NCI-H1417 (cell line): ENCODE measurements at places on chromosomes 11 and 22.

GRCh38 chr11:18390088-18390487, 4.3 kb upstream of the LDHA start:
- no peak for DNase-seq

GRCh38 chr11:28296426-28296825, 188.2 kb downstream of the METTL15 start:
- DNase-seq: no peak

DNA sequence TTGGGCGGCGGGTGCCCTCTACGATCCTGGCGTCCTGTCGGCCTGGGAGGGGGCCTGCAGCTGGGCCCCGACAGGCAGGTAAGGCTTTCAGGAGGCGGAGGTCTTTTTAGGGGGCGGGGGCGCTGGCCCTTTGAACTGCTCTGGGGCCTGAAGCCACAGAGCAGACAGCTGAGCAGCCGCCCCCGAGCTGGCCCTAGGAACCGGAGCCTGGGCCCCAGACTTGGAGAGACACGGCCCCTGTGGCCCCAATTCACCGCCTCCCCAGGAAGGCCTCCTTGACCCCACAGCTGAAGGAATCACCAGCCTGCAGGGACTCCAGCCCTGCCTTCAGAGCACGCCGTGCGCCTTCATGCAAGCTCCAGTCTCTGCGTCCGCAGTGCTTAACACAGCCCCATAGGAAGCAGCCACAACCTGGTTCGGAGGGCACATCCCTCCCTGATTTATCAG, 618 bp upstream of the CERK start:
- no peak for DNase-seq

DNA sequence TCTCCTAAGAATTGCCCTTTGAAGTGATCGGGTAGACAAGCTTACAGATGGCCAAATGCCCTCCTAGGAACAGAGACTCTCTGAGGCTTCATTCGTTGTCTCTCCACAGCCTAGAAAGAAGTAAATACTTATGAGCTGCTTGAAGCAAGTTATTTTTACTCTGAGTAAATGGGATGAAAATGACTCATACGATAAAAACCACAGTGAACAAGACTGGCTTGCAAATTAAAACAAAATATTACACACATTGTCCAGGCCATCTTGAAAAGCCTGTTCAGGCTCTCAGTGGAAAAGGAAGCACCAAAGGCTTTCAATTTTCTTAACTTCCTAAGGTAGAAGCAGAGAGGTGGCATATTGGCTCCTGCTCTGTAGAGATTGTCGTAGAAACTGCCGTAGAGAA, 294.2 kb downstream of the NELL1 start:
- DNase-seq: no peak

DNA sequence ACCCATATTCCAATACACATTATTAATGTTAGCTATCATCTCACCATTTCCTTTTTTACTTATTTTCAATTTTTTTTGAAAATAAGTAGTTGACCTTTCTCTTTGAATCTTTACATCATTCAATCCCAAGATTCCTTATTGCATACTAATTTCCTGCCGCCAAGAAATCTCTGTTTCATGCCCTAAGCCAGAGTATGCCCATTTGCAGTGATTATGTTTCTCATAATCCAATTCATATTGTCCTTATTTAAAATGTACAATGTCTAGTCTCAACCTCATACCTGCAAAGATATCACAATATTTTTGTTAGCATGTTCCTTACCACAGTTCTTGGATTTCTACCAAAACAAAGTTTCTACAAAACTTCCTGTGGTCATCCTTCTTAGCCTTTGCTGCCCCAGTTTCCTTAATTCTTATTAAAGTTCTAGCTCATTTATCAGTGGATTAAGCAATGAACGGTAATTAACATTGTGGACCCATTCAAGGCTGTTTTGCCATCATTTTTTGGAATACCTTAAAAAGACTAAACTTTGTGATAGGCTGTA, 75.3 kb downstream of the CD44 start:
- no peak for DNase-seq

- no peak for DNase-seq
These were observed 11.1 kb upstream of the LRRC10B start for GRCh38 chr11:61497473-61497872.

GRCh38 chr11:96267496-96268032, 75.4 kb downstream of the MAML2 start:
- DNase-seq: no peak

- DNase-seq: no peak
These were observed 4.4 kb downstream of the EFEMP2 start for GRCh38 chr11:65868076-65868667.

DNA sequence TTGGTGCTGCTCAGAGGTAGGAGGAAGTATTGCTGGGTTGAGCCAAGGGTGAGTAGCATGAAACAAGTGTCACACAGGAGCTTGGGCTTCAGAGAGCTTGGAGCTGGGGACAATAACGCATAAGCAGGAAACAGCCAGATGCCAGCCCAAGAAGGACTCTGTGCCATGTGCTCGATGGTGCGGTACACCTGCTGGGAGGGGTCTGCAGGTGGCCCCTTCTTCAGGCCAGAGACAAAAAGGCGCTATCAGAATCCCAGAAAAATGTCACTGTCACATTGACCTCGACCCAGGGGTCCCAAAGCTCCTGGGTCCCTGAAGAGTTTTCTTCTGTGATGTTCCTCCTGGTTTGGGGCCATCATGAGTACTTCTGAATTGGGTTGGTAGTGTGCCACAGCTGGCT, 244.4 kb downstream of the TBC1D22A start:
- DNase-seq: no peak

GRCh38 chr11:125301346-125301745, 136.8 kb downstream of the PKNOX2 start:
- no peak for DNase-seq

GRCh38 chr11:100769617-100770016, 82.5 kb downstream of the ARHGAP42 start:
- no peak for DNase-seq

DNA sequence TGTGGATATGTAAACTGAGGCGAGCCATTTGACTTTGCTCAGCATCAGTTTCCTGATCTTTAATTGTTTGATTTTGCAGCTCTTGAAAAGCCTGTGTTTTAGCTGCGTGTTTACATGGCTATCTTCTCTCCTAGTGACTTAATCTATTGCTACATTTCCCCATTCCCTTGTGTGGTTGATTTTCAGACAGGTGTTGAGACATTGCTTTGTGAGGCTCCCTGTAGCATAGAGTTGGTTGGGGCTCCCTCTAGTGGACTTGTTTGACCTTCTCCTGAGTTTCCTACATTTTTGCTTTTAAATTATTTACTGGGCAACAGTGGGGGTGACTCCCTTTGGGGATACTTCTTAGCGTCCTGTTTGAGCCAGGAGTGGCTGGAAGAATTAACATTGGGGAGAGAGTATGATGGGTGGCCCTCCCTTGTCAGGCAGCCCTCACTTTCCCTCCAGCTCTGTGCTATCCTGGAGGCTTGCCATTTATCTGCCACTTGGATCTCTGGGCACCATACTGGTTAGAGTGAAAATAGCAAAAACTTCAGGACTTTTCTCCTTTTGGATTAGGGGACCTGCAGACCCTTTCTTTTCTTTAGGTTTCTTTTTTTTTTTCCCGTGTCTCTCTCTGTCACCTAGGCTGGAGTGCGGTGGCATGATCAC, 9.2 kb upstream of the CBL start:
- DNase-seq: peak; percentile 95

DNA sequence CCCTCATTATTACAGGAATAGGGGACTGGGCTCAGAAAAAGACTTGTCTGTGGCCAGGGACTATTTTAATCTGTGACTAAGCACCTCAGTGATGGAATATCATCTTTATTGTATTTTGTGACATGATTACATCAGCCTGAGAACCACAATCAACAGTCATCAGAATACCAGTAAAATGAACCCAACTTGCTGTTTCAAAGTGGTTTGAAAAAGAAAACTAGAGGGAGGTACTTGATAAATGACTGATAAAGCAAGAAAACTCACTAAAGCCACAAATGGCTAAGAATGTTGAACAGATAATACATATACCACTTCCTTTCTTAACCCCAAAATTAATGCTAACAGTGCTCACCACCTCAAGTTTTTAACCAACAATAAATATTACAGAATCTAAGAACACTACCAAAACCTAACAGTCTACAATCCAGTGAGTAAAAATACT, 155.7 kb downstream of the ATG16L2 start:
- no peak for DNase-seq

DNA sequence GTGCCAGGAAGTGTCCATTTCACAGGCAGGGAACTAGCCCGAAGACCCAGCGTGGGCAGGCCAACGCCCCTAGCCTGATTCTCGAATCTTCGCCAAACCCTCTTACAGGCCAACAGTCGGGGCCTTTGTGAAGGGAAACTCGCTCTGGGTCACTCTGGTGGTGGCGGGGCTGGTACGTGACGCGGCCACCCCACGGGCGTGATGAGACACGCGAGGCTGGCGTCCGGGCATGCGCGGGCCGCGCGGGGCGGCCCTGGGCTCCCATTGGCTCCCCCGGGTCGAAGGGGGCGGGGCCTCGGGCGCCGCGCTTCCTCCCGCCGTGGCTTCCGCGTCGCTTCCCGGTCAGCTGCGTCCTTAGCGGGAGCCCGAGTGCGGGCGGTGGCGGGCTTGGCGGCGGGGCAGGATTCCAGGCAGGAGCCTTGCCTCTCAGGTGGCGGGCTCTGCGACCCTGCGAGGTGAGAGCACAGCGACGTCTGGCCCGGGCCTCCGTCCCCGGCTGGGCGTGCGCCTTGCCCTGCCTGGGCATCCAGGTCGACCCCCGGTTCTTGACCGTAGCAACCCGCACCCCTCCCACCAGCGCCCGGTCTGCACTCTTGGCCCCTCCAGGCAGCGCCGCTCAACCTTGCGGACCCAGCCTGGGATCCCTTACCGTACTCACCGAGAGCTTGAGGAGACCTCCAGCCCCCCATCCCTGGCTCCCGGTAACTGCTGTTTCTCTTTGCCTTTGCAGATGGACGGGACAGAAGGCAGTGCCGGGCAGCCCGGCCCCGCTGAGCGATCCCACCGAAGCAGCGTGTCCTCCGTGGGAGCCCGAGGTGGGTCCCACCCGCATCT, at the start of gene FRMD8:
FRMD8 (plus strand) TSS at position 331 of the 834 bp plus-strand sequence; CDS start at position 731, 400 bp downstream.
- peak; percentile 91 for DNase-seq

GRCh38 chr11:83723999-83724398, 437.8 kb upstream of the CCDC90B start:
- DNase-seq: peak; percentile 60

- DNase-seq: no peak
These were observed 103.4 kb downstream of the RPL27A start for GRCh38 chr11:8785998-8786397.

- peak; percentile 82 for DNase-seq
These were observed 22.5 kb upstream of the WNT7B start for GRCh38 chr22:45999379-45999971.

DNA sequence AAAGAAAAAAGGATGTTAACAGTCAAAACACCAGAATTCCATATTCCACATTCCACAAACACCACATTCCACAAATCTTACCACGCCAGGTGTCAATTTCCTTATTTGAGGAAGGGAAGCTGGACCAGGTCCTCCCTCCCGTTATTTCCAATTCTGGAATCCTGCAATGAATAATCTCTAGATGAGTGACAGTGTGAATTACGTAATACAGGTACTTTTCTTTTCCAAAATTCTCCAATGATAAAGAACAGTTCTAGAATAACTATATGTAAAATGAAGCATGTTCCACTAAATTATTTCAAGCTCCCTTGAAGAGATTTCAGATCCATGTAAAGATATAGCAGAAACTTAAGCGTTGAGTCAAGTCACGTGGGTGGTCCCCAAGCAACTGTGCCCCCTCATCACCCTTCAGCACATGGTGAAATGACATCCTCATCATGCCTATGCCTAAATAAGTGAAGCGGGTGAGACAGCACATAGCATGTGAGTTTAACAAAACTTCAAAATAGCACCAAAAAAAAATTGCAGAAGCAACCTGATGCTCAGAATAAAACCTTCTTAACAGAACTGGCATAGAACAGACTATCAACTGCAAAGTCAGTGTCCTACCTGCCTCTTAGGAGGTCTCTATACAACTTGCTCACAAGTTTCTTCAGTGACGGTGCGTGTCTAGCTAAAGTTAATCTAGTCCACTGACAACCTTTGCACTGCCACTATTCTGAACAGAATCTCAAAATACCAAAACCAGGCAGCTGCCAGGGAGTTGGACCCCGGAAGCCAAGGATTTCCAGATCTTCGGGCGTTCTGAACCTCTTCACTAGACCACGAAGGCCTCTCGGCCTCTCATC, 876 bp downstream of the NFRKB start:
- no peak for DNase-seq

GRCh38 chr11:6988506-6988905, 31.6 kb downstream of the ZNF214 start:
- DNase-seq: no peak

- no peak for DNase-seq
These were observed 1191.3 kb upstream of the TENM4 start for GRCh38 chr11:80632156-80632555.

DNA sequence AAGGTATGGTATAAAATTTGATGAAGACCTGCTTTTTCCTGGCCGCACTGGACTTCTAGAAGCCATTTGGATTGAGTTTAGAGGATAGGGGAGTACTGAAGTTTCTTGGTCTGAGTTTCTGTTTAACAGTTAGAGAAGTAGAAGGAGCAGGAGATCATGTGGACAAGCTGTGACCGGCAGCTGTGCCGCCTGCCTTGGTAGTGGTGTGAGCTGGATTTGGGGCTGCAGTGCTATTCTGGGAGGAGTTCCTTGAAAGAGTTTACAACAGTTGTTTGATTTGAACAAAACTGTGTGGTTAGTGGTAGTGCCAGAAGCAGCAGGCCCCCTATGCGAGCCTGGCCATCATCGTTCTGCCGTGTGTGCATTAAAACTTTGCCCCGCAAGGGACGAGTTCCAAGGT, 105.2 kb downstream of the PDHX start:
- no peak for DNase-seq

- DNase-seq: no peak
These were observed 161.2 kb upstream of the GRIA4 start for GRCh38 chr11:105448703-105449079.

DNA sequence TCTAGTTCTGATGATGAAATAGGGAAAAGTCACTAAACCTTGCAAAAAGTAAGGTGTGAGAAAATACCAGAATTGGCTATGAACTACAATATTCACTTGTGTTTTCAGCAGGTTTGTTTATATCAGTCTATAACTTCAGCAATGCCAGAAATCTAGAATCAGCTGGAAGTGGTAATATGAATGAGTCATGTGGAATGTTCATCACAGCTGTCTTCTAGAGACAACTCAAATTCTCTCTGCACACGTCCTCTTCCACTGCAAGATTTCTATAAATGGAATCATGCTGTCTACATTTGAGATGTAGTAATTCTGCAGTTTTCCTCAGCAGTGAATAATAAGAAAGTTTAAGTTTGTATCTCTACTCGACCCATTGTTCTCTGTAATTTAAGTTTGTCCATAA, 89.9 kb downstream of the OR4A15 start:
- no peak for DNase-seq
